ENCODE measurements at places on chromosomes 7 and 10.

GRCh38 chr10:94038024-94038423 lies 44.3 kb downstream of the PLCE1 start:
- DNase-seq: no peak

DNA sequence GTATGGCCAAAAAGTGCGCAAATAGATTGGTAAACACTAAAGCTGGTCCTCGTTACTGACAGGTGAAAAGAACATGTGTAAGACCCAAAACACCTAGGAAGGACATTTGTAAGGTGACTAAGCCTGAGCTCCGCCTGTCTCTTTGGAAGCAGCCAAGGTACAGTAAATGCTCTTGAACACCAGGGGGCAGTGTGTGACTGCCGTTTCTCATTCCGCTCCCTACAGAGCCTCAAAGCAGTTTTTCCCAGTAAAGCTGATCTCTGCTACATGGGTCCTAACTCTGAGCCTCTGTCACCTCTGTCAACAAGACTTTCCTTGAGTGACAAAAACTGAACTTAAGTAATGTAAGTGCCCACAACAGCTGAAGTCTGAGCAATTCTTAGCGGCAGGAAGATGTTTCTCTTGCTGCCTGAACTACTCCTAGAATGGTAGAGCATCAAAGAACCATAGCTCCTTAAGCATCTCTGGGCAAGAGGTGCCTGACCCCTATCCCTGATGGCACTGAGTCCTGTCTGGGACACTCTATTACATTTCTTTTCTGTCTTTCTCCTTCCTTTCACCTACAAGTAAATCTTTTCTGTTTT lies 238.0 kb upstream of the INHBA start:
- DNase-seq: peak; percentile 53

DNA sequence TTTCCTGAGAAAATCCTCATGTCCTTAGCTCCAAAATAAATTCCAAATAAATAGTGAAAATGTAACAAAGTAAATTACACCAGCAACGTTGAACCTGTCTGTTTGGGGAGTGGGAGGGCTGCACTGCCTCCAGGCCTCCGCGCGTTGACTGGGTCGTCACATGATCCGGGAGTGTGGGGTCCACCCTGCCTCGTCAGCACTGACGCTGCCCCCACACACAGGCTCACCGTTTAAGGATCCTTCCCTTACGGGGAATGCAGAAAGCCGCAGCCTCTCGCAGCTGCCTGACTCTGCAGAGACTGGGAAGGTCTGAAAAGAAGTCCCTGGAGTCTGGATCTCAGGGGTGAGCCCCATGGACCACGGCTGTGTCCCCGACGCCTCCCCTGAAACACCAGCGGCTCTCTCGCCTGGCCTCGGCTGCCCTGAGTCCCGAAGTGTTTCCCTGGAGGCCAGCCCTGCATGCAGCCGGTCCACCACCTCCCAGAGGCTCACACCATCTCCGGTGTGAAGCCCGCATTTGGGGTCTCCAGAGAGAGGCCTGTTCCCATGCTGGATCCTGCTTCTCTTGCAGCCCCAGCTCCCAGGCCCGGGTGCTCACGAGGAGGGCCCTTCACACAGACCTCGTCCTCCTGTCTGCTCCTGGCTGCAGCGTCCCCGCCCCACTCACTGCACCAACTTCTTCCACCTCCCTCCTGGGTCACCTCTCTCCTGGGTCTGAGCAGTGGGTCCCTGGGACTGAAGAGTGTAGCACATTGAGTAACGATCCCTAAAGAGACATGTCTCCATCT lies 49.5 kb upstream of the ADGRA1 start:
- no peak for DNase-seq

- DNase-seq: no peak
These were observed 30.3 kb upstream of the FAM171A1 start for GRCh38 chr10:15401382-15401781.

DNA sequence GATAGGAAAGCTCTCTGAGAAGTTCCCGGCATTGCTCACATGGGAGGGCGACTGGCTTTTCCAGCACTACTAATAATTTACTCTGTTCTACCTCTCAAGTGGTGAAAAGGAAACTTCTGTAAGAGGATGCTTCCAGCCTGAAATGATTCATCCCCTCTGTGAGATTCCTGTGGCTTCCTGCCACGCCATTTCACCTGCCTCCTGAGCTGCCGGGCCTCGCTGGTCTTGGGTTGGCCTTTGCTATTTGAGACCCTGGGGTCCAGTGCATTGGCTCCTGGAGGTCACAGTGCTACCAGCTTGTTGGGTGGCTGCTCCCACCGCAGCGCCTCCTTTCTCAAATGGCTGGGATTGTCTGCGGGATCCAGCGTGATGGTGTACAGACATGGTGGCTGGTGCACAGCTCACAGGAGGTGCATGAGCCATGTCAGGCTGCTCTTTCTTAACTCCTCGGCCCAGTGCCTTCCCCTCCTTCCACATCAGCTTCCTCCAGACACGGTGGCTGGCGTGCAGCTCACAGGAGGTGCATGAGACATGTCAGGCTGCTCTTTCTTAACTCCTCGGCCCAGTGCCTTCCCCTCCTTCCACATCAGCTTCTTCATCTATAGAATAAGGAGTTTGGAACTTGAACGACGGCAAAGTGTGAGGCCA lies 42.9 kb upstream of the PCBD1 start:
- DNase-seq: no peak

GRCh38 chr7:97019710-97020225 lies 4.9 kb downstream of the DLX5 start:
- no peak for DNase-seq

- no peak for DNase-seq
These were observed 140.3 kb downstream of the ADCY1 start for GRCh38 chr7:45714521-45714820.

DNA sequence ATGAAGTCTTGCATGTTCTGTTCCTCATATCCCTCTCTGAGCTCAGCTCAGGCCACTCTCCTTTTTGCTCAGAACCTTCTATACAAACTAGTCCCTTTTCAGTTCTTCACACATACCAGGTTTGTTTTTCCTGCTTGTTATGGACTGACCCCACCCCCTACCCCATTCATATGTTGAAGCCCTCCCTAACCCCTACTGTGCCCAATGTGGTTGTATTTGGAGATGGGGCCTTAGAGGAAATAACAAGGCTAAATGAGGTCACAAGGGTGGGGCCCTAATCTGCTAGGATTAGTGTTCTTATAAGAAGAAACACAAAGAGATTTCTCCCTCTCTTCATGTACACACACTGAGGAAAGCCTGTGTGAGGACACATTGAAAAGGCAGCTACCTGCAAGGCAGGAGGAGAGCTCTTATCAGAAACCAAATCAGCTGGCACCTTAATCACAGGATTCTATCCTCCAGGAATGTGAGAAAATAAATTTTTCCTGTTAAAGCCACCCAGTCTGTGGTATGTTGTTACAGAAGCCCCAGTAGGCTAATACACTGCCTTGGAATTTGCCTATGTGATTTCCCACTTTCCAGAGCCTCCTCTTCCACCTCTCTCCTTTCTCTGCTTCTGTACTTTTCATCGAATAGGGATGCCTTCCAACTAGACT lies 67.3 kb upstream of the DNAJB12 start:
- DNase-seq: no peak

DNA sequence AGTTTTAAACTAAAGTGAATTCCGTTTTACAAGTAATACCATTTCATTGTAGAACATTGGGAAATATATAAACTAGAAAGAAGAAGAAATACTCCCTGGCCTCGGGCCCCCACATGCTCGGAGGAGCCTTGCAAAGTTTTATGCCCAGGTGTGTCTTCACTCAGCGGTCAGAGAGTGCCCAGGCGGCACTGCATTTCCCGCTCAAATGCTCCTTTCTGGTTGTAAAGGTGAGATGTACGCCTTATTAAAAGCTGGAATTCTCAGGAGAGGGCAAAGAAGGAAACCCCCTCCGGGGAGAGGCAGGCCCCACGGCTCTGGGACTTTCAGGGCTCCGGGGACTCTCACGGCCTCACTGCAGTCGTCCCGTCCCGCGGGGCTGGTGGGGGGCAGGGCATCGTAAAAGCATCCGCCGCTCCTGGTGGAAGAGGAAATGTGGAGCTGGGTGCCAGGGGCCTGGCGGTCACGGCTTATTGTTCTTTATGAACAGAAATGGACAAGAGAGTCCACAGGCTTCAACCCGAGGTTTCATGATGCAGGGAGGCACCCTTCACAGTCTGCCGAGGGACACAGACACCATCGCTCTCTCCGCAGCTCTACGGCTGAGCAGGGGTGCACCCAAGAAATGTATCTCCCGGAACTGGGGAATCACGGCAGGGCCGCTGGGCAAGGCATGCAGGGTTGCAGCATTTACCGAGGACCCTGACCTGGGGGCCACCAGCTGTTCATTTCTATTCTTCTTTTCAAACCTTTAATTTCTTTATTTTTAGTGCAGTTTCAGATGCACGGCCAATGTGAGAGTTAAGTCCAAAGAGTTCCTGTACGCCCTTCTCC lies 47.7 kb upstream of the INPP5A start:
- no peak for DNase-seq

- DNase-seq: no peak
These were observed 68.6 kb downstream of the ZMIZ1 start for GRCh38 chr10:79137300-79137756.

DNA sequence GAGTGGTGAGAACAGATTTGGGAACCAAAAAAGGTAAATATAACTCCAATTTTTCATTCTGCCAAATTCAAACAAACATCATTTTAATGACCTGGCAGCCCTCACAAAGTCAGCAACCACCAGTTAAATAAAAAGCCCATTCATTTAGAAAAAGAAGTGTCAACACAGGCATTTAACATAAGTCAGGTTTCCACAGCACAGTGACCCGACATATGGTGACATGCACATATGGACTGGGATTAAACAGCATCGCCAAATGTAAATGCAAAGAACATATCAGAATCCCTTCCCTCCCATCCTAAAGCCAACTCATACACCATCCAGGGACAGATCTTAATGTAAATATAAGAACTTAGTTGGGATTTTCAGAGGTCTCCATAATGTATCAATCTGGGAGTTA lies 293.2 kb downstream of the FGFR2 start:
- DNase-seq: no peak

DNA sequence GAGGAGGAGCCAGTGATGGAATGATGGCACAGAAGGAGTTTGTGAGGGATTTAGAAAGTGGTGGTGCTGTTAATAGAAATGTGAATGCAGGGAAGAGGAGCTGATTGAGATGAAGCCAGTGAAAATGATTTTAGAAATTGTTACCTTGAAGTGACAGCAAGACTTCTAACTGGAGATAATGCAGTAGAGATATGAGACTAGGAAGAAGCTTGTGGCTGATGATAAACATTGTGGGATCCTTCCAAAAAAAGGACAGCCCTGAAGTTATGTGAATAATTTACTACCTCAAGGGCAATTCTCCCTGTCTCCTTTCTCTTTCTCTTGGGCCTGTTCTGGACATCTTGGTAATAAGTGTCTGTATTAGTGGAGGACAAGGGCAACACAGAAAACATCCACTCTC lies 138.6 kb downstream of the LSMEM1 start:
- no peak for DNase-seq

GRCh38 chr7:129258649-129259389 lies 34.0 kb downstream of the AHCYL2 start:
- DNase-seq: no peak

- DNase-seq: no peak
These were observed 16.3 kb upstream of the RNF216 start for GRCh38 chr7:5797716-5798115.

GRCh38 chr10:78579995-78580394 lies 488.8 kb upstream of the ZMIZ1 start:
- DNase-seq: no peak

DNA sequence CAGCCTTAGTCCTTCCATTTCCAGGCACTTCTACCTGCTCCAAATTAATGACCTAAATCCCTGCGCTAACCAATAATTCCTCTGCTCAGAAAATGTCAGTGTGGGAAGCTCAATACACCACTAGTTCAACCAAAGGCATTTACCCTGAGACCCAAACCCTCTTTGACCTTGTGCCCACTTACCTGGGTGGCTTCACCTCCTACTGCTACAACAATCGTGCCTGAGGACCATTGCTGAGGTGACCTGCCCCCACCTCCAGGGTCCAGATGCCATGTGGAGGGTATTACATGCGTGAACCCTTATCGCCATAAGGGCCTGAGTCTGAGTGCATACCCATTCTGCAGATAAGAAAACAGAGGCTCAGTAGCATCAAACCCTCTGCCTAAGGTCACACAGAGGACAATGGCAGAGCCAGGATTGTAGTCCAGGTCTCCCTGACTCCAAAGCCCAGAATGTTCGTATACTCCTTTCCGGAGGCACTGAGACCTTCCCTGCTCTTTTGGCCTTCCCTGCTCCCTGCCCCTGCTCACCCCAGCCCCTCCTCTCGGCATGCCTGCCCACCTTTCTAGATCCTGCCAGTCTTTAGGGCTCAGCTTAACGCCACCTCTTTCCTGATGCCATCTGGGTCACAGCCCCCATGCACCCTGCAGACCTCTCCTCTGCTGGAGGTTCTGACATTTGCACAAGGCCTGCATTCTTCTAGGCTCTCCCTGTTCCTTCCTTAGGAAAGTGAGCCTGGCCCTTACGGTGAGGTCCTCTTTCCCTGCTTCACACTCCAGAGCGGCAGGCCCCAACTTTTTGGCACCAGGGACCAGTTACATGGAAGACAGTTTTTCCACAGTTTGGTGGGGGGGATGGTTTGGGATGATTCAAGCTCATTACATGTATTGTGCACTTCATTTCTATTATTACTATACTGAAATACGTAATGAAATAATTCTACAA lies 94.9 kb downstream of the CHST15 start:
- no peak for DNase-seq

DNA sequence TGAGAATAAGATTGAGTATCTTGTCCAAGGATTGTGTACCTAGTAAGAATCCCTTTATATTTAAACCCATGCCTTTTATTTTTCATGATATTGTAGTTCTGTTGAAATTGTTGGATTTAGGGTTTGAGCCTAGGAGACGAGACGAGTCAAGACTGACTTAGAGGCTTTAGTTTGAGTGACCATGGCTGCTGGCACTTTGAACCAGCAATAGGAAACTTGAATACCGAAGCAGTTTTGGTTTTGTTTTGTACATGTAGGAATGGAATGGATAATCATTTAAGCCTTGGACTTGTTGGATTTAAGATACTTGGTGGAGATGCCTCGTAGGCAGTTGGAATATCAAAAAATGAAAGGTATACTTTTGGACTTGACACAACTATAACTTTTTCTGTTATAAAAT lies 229.0 kb downstream of the BICC1 start:
- DNase-seq: no peak

GRCh38 chr10:76874896-76875295 lies 762.7 kb downstream of the KCNMA1 start:
- no peak for DNase-seq

- no peak for DNase-seq
These were observed 4.0 kb downstream of the CYREN start for GRCh38 chr7:135166338-135166990.

- no peak for DNase-seq
These were observed 1022.6 kb downstream of the LRMDA start for GRCh38 chr10:76453997-76454396.

GRCh38 chr10:16993186-16993585 lies 136.4 kb downstream of the CUBN start:
- no peak for DNase-seq

DNA sequence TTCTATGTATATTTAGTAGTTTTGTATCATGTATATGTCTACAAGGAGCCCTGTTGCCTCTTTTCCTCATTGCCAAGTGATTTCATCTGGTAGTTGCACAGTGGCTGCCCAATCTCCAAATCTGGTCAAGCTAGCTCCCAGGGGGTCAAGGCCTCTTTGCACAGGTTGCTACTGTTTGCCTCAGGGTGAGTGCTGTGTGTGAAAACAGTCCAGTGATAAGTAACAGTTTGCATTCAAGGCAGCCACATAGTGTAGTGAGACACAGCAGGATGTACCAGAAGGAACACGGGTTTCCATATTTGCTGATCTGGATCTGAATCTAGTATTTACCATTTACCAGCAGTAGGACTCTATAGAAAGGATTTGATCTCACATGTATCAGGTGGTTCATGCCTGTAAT lies 13.3 kb upstream of the EPC1 start:
- DNase-seq: no peak

- DNase-seq: no peak
These were observed 16.5 kb upstream of the PRKAG2 start for GRCh38 chr7:151893405-151893923.

Data from left renal pelvis (tissue), 4 donors.